Activated CD4-positive, CD25-positive, alpha-beta regulatory T cell (primary cell): ENCODE measurements at places on chromosomes 1 and 21.

DNA sequence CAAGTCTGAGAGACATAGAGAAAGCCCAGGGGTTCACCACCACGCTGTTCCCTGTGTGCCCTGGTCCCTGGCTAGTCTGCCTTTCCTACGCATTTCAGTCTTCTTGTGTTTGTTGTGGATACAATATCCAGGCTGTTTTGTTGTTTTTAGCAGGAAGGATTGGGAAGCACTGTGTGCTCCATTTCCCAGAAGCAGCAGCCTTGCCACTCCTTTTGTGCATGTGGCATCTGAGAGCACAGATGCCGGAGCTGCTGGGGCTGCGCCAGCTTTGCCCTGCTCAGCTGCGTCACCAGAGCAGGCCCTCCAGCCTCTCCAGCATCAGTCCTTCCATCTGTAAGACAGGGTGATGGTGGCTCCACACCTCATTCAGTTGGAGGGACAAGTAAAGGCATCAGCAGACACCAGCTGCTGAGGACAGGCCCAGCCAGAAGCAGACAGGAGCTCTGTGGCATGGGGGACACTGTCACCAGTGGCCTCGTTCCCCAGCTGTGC is 94.4 kb upstream of the COL6A1 start:
- DNase-seq = no peak

- no peak for DNase-seq
Measured at GRCh38 chr1:192652159-192652558, 16.2 kb downstream of the RGS13 start.

- no peak for DNase-seq
Measured at GRCh38 chr1:204650911-204651570, 34.5 kb downstream of the LRRN2 start.

DNA sequence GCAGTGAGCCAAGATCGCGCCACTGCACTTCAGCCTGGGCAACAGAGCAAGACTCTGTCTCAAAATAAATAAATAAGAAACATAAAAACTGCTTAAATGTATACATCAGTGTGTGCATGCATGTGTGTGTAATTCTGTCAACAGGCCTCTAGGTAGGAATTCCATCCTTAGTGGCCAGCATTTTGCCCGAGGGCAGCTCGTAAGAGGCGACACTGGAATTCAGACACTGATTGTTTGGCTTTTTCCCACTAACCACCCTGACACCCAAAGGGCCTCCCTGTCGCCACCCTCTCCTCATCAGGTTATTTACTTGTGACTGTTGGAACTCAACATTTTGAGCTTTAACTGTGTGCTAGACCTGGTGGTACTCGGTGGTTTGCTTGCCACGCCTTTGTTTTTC is 64.0 kb upstream of the KIF1B start:
- DNase-seq = no peak

GRCh38 chr1:227938911-227939790 is 8.6 kb downstream of the WNT9A start:
- DNase-seq = no peak
